ENCODE measurements at places on chromosomes 13 and 19.

DNA sequence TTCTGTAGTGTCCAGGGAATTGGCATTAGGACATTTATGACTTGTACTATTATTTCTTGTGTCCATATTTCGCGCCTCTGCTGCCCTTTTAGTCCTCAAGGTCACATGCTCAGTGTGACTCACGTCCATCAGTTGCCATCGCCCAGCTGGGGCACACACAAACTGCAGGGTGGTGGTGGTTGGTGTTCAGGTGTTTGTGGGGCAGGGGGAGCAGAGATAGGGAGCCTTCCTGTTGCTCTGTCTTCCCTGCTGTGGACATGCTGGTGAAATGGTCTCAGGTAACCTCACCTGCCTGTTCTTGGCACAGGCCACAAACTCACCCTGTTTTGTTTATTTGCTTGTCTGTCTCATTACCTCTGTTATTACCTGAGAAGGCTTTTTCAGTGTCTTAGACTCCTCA is 22.4 kb downstream of the PRR12 start:
- no peak for DNase-seq

DNA sequence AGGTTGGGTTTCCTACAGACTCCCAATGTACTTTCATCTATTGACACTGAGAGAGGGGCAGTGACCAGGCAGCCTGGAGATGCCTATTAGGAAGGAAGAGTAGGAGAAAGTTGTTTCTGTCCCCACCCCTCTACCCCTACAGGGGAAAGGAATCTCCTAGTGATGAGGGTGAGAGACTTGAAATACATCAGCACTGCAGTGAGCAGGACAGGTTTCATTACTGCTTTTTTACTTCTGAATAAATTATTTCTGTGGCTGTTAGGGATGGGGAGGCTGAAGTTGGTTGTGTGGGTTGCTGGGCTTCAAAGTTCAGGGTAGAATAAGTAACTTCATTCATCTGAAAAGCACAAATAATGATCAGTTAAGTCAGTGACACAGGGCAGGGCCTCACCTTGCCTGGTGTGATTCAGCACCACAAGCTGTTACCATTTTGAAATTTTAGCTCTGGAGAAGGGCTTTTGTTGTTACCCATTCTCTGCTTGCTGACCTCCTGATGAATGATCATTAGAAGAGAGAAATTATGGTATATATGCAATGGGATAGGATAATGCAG is 19.3 kb downstream of the CEACAM1 start:
- DNase-seq, result no peak

GRCh38 chr13:77507931-77508776 is 27.4 kb upstream of the SCEL start:
- DNase-seq, result no peak

DNA sequence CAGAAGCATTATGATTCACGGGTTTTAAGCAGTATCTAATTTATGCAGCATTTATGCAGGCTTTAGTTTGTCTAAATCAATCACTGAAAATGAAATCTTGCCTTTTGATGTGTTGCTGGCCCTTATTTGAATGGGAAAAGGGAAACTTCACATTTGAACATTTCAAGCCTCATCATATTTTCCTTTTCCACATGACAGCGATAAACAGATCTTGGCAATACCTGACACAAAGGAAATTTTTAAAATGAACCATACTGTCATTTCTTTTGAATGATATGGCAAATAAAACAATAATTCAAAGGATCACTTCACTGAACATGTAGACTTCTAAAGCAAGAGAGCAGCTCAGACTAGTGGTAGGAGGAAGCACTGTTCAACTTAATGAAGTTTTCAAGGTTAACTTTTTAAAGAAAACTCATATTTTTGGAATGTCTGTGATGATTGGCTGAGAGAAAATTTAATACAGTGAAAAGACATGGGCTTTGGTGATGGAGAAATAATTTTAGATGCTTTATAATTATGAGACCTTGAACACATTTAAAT is 198.1 kb downstream of the OXGR1 start:
- DNase-seq, result no peak

- DNase-seq, result no peak
Observed at GRCh38 chr19:17499648-17500446, 11.6 kb upstream of the PGLS start.

DNA sequence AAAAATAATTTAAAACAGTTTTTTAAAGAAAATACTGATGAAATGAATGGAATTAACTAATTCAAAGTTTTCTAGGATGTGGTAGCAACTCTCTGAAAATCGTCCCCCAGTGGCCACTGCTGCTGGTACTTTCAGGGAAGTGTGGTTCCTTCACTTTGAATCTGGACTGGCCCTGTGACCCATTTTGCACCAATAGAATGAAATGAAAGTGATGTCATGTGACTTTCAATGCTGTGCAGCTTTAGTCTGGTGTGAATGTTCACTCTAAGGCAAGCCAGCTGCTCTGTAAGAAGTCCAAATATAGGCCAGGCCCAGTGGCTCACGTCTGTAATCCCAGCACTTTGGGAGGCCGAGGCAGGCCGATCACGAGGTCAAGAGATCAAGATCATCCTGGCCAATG is 26.4 kb upstream of the HNRNPA1L2 start:
- no peak for DNase-seq

- no peak for DNase-seq
Observed at GRCh38 chr13:41186481-41186880, 7.9 kb downstream of the KBTBD7 start.

GRCh38 chr13:112968380-112968909 is 569 bp upstream of the MCF2L start:
- DNase-seq, result no peak

- no peak for DNase-seq
Observed at GRCh38 chr19:52094526-52095130, 937 bp downstream of the ZNF841 start.

GRCh38 chr13:95253033-95253432 is 48.2 kb downstream of the ABCC4 start:
- no peak for DNase-seq

Measured in WTC11 (cell line).